ENCODE measurements at places on chromosomes 3 and 15.

GRCh38 chr3:88410259-88410658, 260.5 kb downstream of the C3orf38 start:
- no peak for DNase-seq

DNA sequence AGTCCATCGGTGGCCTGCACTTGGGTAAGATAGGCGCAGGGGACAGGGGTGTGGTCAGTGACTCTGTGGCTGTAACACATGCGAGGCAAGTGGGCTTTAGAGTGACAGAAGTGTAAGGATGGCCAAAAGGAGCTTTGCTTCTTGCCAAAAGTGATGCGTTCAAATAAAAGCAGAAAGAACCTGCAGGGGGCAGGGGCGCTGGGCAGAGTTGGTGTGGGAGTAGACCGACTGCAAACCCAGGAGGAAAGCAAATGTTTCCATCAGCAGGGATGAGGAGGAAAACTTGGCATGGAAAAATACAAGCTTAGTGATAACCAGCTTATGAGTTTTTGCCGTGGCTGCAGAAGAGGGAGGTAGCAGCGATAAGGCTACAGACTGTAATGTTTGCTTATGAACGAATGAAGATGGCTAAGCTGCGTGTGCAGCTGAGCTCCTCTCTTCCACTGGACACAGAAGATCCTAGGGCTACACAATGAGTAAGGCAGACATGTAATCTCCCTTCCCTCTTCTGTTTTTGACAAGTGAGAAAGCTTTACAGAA, 149.4 kb downstream of the WNT5A start:
- no peak for DNase-seq

DNA sequence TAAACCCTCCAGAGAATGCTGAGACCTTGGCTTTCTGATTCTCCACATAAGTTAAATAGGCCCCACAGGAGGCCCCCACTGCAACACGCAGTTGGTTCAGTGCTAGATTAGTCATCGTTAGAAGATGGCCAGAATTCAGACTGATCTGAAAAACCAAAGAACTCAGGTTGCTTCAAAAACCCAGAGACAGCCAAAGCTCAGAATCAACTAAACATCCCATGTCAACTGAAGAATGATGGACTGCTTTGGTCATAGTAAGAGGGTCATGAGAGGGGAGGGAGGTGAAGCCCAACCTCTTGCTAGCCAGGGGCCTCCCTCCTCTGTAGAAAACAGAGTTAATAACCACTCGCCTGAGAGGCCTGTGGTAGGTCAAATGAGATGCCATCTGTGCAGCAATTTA, 93.1 kb downstream of the AKAP13 start:
- DNase-seq: no peak

GRCh38 chr15:71635735-71636134, 174.6 kb upstream of the NR2E3 start:
- DNase-seq: no peak

DNA sequence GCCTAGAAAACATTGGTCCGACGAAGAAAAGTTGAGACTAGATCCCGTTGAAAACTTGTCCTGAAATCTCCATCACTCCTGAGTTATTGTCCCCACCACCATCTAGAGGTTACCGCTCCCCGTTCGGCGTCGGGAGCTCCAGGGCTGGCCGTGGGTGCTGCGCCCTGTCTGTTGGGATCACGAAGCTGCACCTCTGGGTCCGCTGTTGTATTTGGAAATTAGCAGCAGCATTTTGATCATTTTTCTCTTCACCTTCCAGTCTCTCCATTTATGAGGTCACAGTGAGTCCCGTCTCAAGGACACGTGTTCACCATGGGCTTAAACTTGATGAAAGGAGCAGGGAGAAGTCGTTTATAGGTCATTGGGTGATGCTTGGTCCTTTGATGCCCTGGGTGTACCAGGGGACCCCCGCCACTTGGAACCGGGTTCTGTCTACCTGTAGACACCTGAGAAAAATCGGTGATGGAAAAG, 565 bp downstream of the MANF start:
- DNase-seq: no peak

DNA sequence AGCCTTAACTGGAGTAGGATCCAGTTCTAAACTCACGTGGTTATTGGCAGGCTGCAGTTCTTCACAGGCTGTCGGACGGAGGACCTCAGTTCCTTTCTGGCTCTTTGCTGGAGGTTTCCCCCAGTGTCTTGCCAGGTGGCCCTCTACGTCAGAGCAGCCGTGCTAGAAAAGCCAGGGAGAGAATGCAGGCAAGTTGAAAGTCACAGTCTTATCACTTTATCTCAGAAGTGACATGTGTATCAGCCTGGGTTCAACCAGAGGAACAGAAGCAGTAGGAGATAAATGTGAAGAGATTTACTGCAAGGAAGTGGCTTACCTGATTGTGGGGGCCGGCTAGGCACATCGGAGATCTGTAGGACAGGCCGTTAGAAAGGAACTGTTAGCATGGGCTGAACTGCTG, 125.3 kb upstream of the BNIP2 start:
- no peak for DNase-seq
